Uterus (tissue), 4 donors: ENCODE measurements at places on chromosomes 6 and 20. TPM values are rescaled to one million over a fixed set of nuclear protein-coding genes. Genes with fewer than 3 reads are reported as not detected.

GRCh38 chr6:13027207-13027606, 301.1 kb downstream of the TBC1D7 start:
- DNase-seq, result no peak

Gene ADAM33
- 215 TPM for total RNA-seq

DNA sequence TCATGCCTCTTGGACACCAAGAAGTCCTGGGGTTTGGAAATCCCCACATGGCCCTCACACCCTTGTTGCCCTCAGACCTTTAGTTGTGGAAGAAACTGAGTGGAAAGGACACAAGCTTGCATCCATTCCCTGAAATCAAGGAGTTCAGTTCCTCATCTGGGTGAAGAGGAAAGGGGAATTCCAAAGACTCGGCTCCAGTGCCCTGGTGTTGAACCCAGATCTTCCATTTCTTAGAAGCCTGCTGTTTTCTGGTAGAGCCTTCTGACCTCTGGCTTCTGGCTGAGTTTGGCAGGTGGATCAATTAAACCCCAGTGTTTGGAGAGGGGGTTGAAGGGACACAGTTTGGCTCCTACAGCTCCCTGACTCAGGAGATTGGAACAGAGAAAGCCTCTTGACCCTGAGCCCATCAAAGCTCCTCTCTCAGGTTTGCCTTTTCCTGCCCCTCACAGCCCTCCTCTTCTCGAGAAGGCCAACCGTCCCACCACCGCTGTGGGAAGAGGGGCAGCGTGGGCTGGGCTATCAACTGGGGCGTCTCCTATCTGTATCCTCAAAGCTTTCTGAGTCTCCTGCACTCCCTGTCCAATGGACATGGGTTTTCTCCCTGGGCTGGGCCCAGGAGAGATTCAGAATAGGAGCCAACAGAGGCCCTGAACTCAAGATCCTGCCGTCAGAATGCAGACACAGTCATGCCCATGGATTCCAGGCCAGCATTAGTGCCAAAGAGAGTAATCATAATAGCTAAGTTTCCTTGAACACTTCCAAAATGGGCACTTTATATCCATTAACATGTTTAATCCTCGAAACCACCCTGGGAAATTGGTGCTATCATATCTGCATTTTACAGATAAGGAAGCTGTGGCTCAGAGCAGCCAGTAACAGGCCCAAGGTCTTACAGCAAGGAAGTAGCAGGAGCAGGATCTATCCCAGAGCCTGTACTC, 146.2 kb downstream of the VEGFA start:
- no peak for DNase-seq

DNA sequence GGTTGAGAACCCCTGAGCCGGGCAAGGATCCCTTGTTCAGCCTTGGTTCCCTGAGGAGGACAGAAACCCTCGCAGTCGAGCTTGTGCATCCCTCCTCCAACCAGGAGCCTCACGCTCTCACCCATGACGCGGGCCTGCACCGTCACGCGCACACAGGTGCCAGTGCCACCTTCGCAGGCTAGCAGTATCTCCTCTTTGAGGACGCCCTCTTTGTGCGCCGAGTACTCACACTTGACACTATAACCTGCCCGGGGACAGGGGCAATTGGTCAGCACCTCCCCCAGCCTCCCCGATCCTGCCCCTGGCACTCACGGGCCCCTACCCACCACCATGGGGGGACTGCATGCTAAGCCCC, 13.3 kb downstream of the ADISSP start:
- DNase-seq, result no peak

Gene PPP1R3D
- 1.3 TPM for total RNA-seq

GRCh38 chr6:161583584-161583983, 309.7 kb upstream of the AGPAT4 start:
- no peak for DNase-seq

Gene ATP9A
- 50.8 TPM for total RNA-seq

DNA sequence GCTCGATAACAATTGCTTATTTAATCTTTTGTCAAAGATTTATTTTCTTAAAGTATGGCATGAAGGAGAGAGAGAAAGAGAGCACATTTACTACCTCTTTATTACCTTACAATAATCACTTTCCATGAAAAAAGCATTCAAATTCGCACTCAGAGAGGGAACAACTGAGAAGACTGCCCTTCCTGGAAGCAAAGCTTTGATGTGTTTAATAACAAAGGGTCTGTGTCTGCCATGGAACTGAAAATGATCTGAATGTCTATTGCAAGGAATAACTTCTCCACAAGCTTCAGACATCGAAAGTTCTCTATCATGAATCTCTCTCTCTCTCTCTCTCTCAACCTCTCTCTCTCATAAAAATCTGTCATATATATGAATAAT, 308.9 kb downstream of the HDGFL1 start:
- no peak for DNase-seq

DNA sequence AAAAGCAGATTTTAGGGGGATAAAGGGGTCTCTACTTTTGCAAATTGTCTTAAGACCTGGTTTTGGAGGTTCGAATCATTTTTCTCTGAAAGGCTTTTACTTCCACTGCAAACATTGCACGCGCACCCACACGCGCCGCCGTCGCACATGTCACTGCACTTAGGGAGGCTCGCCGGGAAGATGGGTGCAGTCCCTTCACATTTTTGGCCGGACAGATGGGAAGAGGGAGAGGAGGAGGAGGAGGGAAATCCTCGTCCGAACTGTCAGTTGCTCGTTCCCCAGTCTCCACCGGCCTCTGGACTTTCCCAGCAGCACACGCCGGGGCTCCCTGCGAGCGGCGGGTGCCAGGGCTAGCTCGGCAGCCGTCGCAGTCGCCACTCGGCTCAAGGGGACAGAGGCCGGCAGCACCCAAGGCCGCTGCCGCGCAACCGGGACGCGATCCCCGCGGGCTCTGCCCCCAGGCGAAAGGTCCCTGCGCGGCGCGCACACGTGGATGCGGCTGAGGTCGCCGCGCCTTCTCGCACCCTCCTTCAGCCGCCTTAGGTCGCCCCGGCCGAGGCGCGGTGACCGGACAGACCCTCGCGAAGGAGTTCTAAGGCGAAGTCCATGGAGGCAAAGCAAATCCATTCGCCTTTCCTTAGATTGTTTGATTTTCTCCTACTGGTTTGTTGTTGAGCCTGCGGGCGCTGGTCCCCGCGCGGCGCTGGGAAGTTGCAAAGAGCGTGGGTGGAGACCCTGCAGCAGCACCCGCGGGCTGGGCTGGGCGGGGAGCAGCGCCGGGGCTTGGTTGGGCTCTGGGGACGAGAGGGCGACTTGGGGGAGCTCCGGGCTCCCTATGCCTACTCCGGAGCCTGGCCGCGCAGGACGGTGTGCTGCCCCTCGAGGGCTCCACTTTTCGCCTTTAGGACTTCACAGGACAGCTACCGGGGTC, 1.2 kb downstream of the MYB start:
- DNase-seq, result no peak

GRCh38 chr20:36861875-36862801, 13.8 kb upstream of the TLDC2 start:
- peak; percentile 93 for DNase-seq

Gene HLA-DQA2
- not detected for total RNA-seq

- no peak for DNase-seq
Observed at GRCh38 chr6:83867527-83868161, 8.2 kb downstream of the CYB5R4 start.

DNA sequence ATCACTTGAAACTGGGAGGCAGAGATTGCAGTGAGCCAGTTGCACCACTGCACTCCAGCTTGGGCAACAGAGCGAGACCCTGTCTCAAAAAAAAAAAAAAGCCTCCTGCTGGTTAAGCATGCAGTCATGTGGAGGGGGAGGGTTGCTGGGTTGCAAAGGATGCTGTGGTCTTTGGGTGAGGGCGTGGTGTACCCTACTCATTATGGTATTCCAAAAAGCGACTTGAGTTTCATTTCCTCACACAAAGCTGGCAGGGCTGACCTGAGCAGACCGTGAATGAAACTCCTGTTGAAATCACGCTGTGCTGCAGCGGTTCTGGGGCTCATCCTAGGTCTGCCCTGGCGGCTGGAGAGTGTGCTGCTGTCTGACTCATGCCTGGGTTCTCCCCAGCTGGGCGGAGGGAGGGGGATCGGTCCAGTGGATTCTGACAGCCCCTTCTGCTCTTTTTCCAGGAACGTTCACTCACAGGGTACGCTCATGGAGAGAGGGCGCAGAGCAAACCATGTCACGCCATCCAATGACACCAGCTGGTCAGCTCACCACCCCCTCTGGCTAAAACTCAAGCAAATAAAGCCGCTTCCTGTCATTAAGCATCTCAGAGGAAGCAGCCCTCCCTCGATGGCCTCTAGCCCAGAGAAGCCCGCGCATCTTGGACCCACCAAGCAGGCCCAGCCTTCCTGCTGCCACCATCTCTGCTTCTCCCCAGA, 166.2 kb downstream of the SCML4 start:
- DNase-seq, result peak; percentile 57

Gene RPS6KA2
- 40.2 TPM for total RNA-seq
